ENCODE measurements at places on chromosomes 1 and 21.

GRCh38 chr1:237578540-237578939 is 312.2 kb downstream of the ZP4 start:
- no peak for DNase-seq

- DNase-seq: peak; percentile 33
Measured at GRCh38 chr1:154176337-154176736, 15.6 kb downstream of the TPM3 start.

DNA sequence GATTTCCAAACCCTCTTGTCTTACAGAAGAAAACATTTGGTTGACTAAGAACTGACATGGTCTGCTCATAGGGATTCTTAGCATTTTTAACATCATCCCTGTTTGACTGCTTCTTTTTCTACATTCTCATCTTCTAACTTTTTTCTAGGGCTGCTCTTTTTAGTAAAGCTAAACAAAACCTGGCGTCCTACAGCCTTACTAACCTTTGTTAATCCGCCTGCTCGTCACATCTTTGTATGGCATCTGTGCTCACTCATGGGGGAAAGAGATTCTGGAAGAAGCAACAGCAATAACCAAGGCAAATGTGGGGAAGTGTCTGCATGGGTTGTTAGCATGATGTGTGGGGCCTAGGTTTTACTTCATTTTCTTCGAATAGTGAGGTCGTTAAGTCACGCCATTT is 92.0 kb downstream of the KIF1B start:
- no peak for DNase-seq

- DNase-seq: no peak
Measured at GRCh38 chr1:160662910-160663309, 16.1 kb upstream of the SLAMF1 start.

DNA sequence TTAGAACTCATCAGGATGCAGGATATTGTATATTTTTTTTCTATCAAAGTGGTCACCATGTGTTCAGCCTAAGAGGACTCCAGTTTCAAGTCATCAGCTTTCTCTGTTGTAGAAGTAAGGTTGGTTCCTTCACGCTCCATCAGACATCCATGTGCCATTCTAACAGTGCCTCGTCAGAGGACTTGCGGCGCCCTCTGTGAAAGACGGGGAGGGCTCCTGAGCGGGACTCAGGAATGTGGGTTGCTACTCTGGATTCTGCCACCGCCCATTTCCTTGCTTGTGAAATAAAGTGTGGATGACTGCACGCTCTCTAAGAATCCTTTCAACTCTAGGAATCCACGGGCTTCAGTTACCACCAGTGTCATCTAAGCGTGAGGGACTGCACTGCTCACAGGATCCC is 593.5 kb downstream of the KIF26B start:
- DNase-seq: no peak

GRCh38 chr1:220824031-220824989 is 37.6 kb downstream of the MTARC1 start:
- DNase-seq: no peak
